Lung microvascular endothelial cell (primary cell): ENCODE measurements at places on chromosomes 13 and 19. TPM values are rescaled to one million over a fixed set of nuclear protein-coding genes. Genes with fewer than 3 reads are reported as not detected.
A peak's percentile ranks its signal among the peaks of the same experiment; 100 is the strongest.

Gene KLHL1
- not detected in 2 replicates for total RNA-seq

Gene CXCL17
- total RNA-seq, result not detected in 2 replicates

Gene WASF3
- total RNA-seq, result 15.3 and 21.2 TPM in 2 replicates

Gene KIR3DL2
- total RNA-seq, result not detected in 2 replicates

Gene CELF5
- not detected in 2 replicates for total RNA-seq

Gene ZNF575
- 0.20 and 0.22 TPM in 2 replicates for total RNA-seq

Gene ZGLP1
- total RNA-seq, result 0.22 and 0.40 TPM in 2 replicates

Gene PCDH17
- total RNA-seq, result 2.2 and 7.9 TPM in 2 replicates

Gene PRODH2
- total RNA-seq, result not detected in 2 replicates

Gene NCR1
- not detected in 2 replicates for total RNA-seq

Gene LGALS14
- not detected in 2 replicates for total RNA-seq

Gene ZNF491
- 0.65 and 1.4 TPM in 2 replicates for total RNA-seq

Gene GGN
- total RNA-seq, result 0.22 TPM in 1 of 2 replicates, not detected in the other

Gene KASH5
- total RNA-seq, result not detected in 2 replicates

Gene CYP4F11
- not detected in 2 replicates for total RNA-seq

Gene HSH2D
- not detected in 2 replicates for total RNA-seq

GRCh38 chr13:95275322-95276036 is 25.8 kb downstream of the ABCC4 start:
- DNase-seq, result no peak

GRCh38 chr13:51152701-51153100 is 41.6 kb upstream of the C13orf42 start:
- no peak for DNase-seq

DNA sequence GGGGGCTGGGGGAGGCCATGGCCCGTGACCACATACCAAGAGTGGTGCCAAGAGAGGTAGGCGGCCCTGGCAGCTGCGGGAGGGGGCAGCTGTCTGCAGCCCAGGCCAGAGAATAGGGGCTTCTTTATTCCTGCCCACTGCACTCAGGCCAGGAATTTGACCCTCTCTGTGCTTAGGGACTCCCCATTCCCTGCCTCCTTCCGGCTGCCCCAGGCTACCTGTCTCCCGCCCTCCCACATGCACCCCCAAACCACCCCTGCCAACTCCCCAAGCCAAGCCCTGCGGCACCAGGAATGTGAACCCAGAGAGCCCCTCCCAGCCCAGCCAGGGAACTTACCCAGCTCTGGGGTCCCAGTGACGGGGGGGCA is 687 bp downstream of the PLEKHA4 start:
- DNase-seq, result no peak

GRCh38 chr19:5316138-5316537 is 24.5 kb downstream of the PTPRS start:
- DNase-seq, result peak; percentile 77

DNA sequence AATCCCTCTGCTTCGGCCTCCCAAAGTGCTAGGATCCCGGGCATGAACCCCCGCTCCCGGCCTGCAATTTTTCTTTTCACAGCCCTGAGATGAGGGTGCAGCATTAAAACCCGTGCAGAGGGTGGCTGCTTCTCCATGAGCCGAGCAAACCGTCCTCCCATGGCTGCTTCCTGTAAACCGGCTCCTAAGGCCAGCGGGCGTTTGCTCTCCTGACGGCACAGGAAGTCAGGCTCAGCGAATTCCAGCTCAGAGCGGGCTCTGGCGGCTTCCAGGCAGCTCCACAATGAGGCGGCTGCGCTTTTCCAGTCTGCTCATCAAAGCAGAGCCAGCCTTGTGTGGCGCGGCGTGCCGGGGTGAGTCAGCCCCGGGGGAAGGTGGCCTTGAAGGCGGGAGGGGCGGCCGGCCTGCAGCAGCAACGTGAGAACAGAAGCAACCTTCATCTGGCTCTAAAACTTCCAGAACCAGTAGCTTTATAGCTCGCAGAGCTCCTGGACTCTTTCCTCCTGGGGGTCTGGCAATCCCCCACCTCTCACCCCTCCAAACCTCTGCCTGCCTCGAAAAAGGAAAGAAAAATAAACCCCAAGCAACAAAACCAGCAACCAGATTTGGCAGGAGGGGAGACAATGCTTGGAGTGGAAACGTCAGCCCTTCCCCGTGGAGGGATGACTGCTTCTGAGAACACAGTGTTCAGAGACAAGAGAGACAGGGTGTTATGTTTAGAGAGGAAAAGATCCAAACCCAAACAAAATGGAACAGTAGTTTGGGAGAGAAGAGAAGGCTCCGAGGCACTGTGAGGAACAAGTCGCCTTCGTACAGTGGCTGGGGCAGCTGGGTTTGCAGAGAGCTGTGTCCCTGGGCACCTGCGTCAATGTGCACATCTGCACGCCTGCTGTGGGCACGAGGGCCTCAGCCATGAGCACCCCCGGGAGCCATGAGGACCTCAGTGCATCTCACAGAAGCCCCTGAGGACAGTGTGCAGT is 67.8 kb downstream of the GADD45B start:
- DNase-seq, result peak; percentile 97

DNA sequence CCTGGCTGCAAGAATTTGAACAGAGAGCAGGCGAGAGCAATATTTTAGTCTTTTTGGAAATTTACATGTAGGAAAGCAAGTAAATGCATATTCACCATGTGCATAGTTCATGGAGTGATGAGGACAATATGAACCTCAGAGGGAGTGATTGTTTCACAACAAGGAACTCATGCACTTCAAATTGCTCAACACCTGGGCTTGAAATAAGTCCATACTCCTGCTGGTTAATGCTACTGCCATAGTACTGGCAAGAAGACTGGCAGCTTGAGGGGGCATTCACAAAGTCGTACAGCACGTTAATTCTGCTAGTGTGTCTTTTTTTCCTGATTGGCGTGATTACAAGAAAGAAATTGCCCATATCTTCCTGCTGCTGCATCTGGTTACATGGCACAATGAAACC is 267.6 kb downstream of the PCDH17 start:
- DNase-seq, result no peak

GRCh38 chr13:25816239-25816638 is 235.6 kb downstream of the SHISA2 start:
- no peak for DNase-seq

GRCh38 chr13:79194272-79194671 is 211.8 kb downstream of the RBM26 start:
- DNase-seq, result no peak

GRCh38 chr19:21680671-21681070 is 86.7 kb downstream of the ZNF100 start:
- no peak for DNase-seq

- DNase-seq, result no peak
Observed at GRCh38 chr19:5091018-5091683, 122.2 kb downstream of the KDM4B start.

DNA sequence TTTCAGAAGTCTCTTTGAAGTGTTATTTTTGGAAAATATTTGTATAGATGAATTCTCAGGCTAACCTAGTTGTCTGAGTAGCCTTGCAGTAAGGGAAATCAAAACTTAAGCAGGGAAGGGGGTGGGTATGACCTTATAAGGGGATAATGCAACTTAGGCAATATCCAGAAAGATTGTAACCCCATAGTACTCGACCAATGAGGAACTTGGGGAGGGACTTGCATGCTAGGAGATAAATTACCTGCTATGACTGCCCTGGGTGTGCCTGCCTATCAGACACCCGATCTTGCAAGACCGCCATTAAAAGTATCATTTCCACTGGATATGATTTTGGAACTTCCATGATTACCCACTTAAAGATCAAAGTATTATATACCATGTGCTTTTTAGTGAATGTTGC is 23.0 kb upstream of the RFXAP start:
- DNase-seq, result no peak

GRCh38 chr13:57409656-57410055 is 221.9 kb upstream of the PCDH17 start:
- no peak for DNase-seq

- DNase-seq, result no peak
Observed at GRCh38 chr13:113359571-113359970, 4.4 kb downstream of the GRTP1 start.

DNA sequence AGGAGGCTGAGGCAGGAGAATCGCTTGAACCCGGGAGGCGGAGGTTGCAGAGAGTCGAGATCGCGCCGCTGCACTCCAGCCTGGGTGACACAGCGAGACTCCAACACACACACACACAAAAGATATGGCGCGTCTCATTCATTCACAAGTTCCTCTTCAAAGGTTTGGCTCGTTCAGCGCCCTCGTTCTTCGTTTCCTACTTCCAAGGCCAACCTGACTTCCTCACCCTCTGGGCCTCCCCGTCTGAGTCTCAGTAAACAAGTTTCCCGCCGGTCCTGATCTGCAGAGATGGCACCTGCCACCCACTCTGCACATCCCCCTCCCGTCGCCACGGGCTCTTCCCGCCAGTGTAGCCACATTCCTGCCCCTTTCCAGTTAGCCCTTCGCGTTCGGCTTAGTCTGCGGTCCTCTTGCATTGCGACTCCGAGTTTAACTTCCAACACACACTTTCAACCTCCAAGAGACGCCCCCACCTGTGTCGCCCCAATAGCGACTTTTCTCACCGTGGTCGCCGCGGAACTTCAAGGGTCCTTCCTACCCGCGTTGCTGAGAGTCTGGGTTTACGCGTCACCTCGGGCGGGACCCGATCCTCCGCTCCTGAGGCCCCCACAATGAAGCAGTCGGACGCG is 1.3 kb upstream of the BSG start:
- DNase-seq, result peak; percentile 43

DNA sequence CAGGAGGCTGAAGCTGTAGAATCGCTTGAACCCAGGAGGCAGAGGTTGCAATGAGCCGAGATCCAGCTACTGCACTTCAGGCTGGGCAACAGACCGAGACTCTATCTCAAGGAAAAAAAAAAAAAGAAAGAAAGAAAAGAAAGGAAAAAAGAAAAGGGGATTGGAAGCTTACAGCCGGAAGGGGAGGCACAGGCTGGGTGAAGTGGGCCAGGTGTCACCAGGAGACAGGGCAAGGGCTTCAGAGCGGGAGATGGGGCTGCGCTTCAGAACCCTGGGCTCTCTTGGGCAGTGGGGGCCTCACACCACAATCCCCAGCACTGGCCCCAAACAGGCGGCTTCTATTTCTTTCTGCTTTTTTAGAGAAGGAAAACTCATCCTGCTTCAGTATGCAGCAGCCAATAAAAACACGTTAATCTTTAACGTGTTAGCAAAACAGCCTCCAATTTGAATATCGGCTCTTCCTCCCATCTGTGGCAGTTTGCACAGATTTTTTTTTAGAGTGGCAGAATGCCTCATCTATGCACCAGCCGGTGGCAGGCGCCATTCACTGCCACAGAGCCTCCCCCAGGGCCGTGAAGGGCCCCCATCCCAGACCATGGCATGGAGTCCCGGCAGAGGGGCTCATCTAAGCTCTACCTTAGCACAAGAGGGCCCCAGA is 46.6 kb upstream of the C19orf12 start:
- no peak for DNase-seq

GRCh38 chr13:73913079-73913740 is 221.0 kb downstream of the KLF12 start:
- DNase-seq, result peak; percentile 53

- no peak for DNase-seq
Observed at GRCh38 chr19:4548238-4548584, 8.4 kb upstream of the LRG1 start.

DNA sequence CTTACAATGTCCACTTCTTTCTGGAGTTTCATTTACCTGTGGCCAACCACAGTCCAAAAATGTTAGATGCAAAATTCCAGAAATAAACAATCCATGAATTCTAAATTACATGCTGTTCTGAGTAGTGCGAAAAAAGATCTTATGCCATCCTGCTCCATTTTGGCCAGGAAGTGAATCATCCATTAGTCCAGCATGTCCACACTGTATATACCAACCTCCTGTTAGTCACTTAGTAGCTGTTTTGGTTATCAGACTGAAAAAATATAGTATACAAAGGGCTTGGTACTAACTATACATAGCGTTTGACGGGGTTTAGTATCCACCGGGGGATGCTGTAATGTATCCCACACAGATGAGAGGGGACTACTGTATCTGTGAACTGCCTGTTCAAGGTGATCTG is 618.0 kb upstream of the ARGLU1 start:
- peak; percentile 85 for DNase-seq

GRCh38 chr19:4327877-4328242 is 10.8 kb downstream of the STAP2 start:
- no peak for DNase-seq

DNA sequence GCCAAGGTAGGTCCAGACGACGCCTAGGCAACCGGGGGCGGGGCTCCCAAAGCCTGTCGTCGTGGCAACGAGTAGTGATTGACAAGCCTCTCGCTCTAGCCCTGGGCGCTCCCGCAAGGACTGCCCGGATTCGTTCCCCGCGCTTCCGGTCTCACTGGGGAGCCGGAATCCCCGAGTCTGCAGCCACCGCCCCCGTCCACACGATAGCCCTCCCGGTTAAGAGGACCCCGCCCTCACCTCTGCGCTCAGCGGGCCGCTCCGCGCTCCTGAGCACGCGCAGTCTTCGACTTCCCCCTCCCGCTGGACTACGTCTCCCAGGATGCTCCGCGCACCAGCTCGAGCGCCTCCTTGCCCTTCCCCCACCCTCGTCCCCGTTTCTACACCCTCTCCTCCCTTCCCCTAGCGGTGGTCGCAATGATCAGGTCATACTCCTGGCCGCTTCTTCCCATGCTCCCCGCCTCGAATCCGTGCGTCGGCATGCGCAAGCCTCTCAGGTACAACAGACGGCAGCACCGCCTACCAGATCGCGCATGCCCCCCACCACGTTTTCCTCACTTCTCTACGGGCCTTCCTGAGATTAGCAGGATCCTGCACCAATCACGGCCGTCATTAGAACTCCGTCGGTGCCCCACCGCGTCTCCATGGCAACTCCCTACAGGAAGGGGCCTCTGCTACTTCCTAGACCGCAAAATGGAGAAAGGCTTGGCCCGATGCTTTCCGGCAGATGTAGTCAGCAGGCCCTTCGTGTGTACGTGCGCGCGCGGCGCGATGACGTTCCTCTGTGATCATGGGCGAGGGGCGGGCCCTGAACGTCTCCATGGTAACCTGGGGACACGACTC is at the start of gene MZF1:
TSS of gene MZF1 (minus strand) at position 518 of the 840 bp plus-strand sequence. CDS start 1,946 bp downstream, outside the sequence.
- peak; percentile 100 for DNase-seq

DNA sequence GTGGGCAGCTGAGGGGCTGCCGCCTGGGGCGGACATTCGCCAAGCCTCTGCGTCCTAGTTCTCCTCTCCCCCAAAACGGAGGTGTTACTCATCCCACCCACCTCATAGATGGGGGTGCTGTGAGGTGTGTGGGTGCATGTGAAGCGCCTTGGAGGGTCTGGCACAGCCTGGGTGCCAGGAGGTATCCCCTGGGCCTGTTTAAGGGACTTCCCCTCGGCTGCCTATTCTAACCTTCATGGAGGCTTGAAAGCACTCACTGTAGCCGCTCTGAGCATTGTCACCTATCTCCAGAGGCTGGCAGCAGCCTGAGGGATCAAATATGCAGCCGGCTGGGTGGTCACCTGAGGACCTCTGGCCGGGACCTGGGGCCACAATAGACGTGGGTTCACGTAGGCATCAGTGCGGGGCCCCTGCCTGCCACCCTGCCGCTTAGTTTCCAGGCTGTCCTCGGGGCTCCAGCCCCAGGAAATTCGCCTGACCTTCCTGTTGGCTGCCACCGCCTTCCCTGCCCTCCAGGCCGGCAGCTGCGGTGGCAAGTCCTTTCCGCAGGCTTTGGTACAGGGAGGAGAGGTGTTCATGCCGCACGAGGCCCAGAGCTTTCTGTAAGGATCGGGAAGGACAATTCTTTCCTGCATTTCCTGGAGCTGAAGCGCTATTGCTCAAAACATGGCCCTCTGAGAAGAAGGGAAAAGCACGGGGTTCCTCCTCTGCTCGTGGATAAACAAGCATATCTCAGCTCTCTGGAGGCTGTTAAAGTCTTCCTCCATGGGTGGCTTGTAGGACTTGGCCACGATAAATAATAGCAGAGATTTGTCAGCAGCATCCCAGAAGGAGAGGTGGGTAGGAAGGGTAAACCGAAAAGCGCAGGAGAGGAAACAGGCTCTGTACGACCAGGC is 4.6 kb downstream of the COL4A2 start:
- DNase-seq, result no peak

GRCh38 chr13:112127564-112128330 is 60.8 kb downstream of the SOX1 start:
- DNase-seq, result no peak
